ENCODE measurements at places on chromosomes 12 and 14. TPM values are rescaled to one million over a fixed set of nuclear protein-coding genes. Genes with fewer than 3 reads are reported as not detected.

GRCh38 chr12:123801573-123802178, 39.6 kb downstream of the DNAH10 start:
- no peak for DNase-seq

DNA sequence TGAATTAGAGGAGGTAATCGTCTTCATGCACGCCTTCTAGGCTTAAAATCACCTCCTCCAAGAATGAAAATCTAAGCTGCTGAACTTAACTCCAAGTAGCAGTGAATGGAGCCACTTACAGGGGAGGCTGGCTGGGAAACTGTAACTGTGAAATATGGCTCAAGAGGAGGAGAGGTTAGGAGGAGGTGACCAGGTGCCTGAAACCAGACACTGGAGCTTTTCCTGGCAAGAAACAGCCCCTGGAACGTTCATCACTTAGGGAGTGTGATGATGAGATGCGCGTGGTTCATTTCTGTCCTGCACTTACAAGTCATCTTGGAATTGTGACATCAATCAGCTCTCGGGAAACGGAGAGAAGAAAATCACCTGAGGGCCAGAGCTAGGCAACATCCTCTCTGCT, 62.3 kb upstream of the TMEM132C start:
- DNase-seq = no peak

DNA sequence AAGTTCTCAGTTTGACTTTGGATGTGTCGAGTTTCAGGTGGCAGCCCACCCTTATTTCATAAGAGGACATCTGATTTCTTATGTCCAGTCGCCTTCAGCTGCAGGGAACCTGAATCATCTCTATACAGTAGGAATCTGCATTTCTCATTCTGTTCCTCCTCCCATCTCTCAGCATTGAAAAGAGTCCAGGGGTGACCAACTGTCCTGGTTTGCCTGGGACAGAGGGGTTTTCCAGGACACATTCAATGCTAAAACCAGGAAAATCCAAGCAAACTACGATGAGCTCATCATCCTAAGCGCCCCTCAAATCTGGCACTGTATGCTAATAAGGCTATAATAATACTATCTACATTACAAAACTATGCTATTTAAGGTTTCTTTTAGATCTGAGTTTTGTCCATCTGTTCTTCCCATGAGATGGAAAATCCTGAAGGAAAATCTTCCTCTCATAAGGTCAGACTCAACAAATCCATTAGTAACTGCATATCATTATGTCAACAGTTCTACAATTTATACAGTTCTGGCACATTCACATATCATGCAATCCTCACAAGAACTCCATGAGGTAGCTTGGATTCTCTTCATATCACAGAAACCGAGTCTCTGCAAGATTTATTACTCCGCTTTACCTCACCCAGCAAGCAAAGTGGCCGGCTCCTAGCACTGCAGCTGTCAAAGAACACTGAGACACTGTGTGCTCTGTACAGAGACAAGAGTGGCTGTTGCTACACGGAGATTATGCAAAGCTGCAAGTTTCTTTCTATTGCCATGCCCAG, 15.6 kb upstream of the CALM1 start:
- DNase-seq = no peak

GRCh38 chr14:104521816-104522745, 57.5 kb upstream of the C14orf180 start:
- DNase-seq = no peak

The INHBC gene
- not detected for total RNA-seq

- no peak for DNase-seq
Observed at GRCh38 chr14:71328183-71328582, 420.9 kb downstream of the PCNX1 start.

DNA sequence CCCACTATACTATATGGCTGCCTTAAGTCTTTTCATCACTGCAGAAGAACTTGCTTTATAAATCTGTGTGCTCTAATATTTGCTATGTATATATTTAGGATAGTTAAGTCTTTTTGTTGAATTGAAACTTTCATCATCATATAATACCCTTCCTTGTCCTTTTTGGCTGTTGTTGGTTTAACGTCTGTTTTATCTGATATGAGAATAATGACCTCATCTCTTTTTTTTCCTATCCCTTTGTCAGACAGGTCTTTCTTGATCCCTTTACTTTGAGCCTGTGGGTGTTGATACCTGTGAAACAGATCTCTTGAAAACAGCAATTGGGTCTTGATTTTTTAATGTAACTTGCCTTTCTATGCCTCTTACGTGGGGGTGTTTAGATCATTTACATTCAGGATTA, 316.3 kb downstream of the TMTC2 start:
- DNase-seq = no peak

GRCh38 chr14:32414808-32415255, 85.7 kb downstream of the AKAP6 start:
- DNase-seq = no peak

GRCh38 chr12:114759635-114760034, 75.7 kb upstream of the TBX3 start:
- no peak for DNase-seq

DNA sequence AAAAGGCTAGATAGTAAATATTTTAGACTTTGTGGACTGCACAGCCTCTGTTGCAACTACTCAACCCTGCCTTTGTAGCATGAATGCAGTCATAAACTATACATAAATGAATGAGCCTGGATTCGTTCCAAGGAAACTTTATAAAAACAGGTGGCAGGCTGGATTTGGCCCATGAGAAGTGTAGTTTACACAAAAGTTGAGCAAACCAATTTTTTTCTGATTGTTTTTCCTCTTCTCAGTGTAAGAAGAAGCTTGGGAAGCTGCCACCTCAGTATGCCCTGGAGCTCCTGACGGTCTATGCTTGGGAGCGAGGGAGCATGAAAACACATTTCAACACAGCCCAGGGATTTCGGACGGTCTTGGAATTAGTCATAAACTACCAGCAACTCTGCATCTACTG, 9.5 kb downstream of the OAS1 start:
- DNase-seq = no peak

All from Panc1 (cell line).